ENCODE measurements at places on chromosomes 3 and 15. TPM values are rescaled to one million over a fixed set of nuclear protein-coding genes. Genes with fewer than 3 reads are reported as not detected.

GRCh38 chr3:156919818-156920217, 93.7 kb downstream of the LEKR1 start:
- no peaks in the 10 kb centered on the region for H3K4me1 ChIP-seq
- H3K36me3 ChIP-seq: no peaks in the 10 kb centered on the region
- no peak for DNase-seq

DNA sequence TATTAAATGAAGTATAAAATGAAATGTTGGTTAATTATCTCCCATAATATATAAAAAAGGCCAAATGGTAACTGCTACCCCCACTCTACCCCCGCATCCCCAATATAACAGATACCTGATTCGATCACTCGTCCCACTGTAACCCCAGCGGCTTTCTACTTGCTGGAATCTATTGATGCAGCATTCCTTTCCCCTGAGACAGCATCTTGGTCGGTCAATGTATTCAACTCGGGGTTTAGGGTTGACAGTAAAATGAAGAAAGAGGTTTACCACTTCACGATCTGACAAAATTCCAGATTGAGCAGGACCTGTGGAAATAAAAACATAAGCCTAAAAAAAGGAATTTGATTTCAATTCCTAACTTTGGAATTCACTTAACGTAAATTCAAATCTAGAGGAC, 18.6 kb upstream of the C15orf40 start:
- peaks cover 2% of the 10 kb centered on the region for H3K4me1 ChIP-seq
- H3K27ac ChIP-seq: no peak overlapping the region
- DNase-seq: no peak
- H3K27me3 ChIP-seq: no peaks in the 10 kb centered on the region
- H3K4me3 ChIP-seq: no peak overlapping the region

DNA sequence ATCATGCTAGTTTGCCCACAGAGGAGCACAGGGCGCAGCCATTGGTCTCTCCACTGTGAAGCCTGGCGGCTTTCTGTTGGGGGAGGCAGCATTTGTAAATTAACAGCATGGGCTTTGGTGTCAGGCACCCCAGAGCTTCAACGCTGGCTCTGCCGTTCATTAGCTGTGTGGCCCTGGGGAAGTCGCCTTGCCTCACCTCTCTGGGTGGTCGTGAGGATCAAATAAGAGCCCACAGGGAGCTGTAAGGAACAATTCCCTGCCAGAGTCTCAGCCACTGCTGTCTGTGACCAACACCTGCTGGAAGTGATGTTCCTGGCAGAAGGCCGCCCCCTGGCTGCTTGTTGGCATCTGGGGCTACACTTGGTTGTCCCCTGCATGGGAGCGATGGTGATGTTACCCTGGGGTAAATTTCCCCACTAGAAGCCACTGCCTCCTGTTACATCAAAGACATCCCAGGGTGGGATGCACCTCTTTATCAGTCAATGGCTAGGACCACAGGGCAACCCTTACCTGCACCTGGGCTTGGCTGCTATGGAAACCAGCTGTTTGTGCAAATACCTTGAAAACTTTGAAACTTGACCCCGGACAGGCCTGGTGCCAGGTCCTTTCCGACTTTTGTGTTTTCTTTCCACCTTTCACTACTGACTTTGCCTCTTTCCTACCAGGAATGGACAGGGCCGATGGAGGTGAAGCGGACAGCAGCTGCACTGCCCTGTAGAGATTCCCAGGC, 36.9 kb downstream of the DNASE1L3 start:
- H3K27me3 ChIP-seq: peaks cover 3% of the 10 kb centered on the region
- H3K4me1 ChIP-seq: peaks cover 18% of the 10 kb centered on the region
- H3K27ac ChIP-seq: no peak overlapping the region

Gene GORASP1
- total RNA-seq: 31.6 TPM

DNA sequence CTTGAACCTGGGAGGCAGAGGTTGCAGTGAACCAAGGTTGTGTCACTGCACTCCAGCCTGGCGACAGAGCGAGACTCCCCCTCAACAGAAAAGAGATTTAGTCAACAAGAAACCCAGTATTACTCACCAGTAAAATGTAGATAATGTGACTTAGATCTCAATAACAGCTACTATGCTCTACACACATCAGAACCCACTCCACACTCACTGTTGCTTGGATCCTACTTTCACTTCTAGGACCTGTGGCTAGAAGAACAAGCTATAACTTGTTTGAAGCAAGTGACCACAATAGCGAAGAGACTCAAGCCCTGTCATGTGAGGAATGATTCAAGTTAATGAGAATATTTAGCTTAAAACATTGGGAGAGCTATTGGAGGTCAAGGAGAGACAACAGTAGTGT, 100.7 kb downstream of the ANXA2 start:
- H3K36me3 ChIP-seq: no peaks in the 10 kb centered on the region
- H3K27me3 ChIP-seq: peaks cover 4% of the 10 kb centered on the region
- DNase-seq: no peak
- H3K27ac ChIP-seq: no peak overlapping the region
- H3K4me3 ChIP-seq: no peak overlapping the region
- no peaks in the 10 kb centered on the region for H3K4me1 ChIP-seq

- no peaks in the 10 kb centered on the region for H3K36me3 ChIP-seq
- no peak overlapping the region for H3K27ac ChIP-seq
- DNase-seq: no peak
Observed at GRCh38 chr3:102488331-102488730, 53.5 kb downstream of the ZPLD1 start.

Gene GOLGA8J
- 0.65 TPM for total RNA-seq

Gene ABHD6
- total RNA-seq: 5.0 TPM

Gene C3orf85
- total RNA-seq: not detected

DNA sequence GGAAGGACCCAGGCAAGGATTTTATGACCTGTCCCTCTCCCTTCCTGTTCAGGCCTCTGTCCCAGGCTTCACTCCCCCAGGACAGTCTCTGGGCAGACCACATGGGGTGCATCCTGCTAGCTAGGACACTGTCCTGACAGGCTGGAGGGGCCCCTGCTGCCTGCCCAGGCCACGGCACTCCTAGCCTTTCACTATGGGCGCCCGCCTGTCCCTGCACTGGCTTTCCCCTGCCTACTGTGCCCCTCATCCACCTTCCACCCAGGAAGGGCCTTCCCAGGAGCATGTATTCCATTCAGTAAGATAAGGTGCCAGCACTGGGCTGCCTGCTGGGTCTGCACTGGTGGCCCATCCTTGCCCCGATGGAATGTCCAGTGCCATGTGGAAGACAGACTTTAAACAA, 145.3 kb downstream of the DNAJB8 start:
- no peaks in the 10 kb centered on the region for H3K27me3 ChIP-seq
- no peak overlapping the region for H3K27ac ChIP-seq
- DNase-seq: no peak

GRCh38 chr15:28099555-28100140, 533 bp upstream of the OCA2 start:
- DNase-seq: no peak
- H3K27ac ChIP-seq: no peak overlapping the region
- no peak overlapping the region for H3K4me3 ChIP-seq
- peaks cover 2% of the 10 kb centered on the region for H3K36me3 ChIP-seq

Gene MYL3
- total RNA-seq: not detected

GRCh38 chr3:143536817-143537535, 311.3 kb downstream of the SLC9A9 start:
- H3K27ac ChIP-seq: no peak overlapping the region
- DNase-seq: no peak
- H3K27me3 ChIP-seq: no peaks in the 10 kb centered on the region
- H3K4me3 ChIP-seq: no peak overlapping the region

DNA sequence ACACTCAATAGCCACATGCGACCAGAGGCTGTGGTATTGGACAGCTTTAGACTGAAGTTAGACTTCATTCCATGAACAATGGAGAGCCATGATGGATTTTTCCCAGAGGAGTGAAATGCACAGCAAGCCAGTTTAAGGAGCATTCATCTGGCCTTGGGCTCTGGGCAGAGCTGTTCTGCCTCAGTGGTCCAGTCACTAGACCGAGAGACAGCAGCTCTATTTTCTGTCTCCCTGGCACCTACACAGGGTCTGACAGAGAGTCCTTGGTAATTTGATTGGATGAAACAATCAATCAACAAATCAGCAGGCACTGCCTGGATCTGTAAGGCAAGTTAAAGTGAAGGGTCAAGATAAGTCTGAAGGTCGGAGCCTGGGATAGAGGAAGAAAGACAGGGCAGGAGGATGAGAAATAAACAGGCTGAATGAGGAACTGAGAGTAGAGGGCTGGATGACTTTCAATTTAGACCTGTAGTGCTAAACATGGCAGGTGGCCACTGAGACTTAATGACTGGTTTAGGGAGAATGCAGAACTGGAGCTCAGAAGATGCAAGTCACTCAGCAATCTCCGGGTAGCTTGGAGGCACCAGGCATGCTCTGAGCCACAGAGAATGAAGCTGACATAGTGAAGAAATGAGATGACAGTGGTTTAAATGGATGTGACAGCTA, 98.5 kb upstream of the SLC25A36 start:
- no peak for DNase-seq
- H3K36me3 ChIP-seq: no peaks in the 10 kb centered on the region

- no peaks in the 10 kb centered on the region for H3K27me3 ChIP-seq
- no peaks in the 10 kb centered on the region for H3K4me1 ChIP-seq
- no peak overlapping the region for H3K4me3 ChIP-seq
- no peak for DNase-seq
Observed at GRCh38 chr15:50613600-50613999, 67.1 kb upstream of the USP50 start.

Gene CFAP91
- not detected for total RNA-seq

- no peaks in the 10 kb centered on the region for H3K36me3 ChIP-seq
- no peaks in the 10 kb centered on the region for H3K4me1 ChIP-seq
- no peak overlapping the region for H3K27ac ChIP-seq
Observed at GRCh38 chr15:68967948-68968347, 37.6 kb downstream of the SPESP1 start.

Gene CP
- not detected for total RNA-seq

Gene FANCD2
- total RNA-seq: 61.2 TPM

Gene PCOLCE2
- total RNA-seq: not detected

Gene CCR1
- total RNA-seq: 6.6 TPM

Gene FBXO40
- not detected for total RNA-seq

Gene IL17RB
- 2.9 TPM for total RNA-seq

Measured in activated CD4-positive, alpha-beta T cell treated with anti-CD3 and anti-CD28 coated beads, Interleukin-2, amount 10 ng/mL, durations not matched to agents 7 days and 5 days (primary cell).